ENCODE measurements at places on chromosomes 4 and X.
A peak's percentile ranks its signal among the peaks of the same experiment; 100 is the strongest.

- DNase-seq: no peak
These were observed 12.2 kb downstream of the SH3BP2 start for GRCh38 chr4:2804973-2805501.

DNA sequence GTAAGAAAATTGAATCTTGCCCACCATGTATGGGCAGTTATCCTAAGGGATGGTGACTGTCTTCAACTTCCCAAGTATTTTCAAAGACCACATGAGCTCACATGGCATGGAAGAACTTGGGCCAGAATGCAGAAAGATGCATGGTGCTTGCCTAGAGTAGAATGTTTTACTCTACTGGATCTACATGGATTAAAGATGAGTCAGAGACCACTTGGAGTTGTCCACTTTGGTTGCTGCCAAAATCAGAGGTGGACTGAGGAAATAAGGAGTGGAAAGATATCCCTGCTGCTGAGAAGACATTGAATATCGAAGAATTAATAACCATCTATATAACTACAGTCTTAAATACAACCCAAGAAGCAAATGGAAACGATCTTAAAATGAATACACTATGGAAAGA, 498.1 kb downstream of the NLGN4X start:
- no peak for DNase-seq

- no peak for DNase-seq
These were observed 174.0 kb upstream of the PRPS2 start for GRCh38 chrX:12617241-12617640.

DNA sequence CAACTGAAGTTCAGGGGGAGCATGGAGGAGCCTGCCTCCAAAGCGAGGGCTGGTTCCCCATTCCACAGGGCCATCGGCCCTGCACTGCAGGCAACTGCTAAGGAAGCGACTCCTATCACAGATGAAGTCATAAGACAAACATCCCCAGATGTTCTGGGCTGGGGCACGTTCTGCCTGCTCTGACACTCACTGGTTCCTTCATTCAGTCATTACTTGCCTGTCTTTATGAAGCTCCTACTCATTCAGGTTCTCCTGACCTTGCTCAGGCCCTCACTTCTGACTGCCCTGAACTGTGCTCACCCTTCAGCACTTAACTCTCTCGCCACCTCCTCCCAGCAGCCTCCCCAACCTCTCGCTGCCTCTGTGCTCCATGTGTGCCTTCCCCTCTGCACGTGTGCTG, 2.5 kb upstream of the SLC2A9 start:
- DNase-seq: no peak

GRCh38 chr4:163949976-163950601, 455.6 kb downstream of the TMA16 start:
- DNase-seq: no peak

GRCh38 chrX:70476934-70477733, 32.5 kb downstream of the DLG3 start:
- DNase-seq: peak; percentile 50

DNA sequence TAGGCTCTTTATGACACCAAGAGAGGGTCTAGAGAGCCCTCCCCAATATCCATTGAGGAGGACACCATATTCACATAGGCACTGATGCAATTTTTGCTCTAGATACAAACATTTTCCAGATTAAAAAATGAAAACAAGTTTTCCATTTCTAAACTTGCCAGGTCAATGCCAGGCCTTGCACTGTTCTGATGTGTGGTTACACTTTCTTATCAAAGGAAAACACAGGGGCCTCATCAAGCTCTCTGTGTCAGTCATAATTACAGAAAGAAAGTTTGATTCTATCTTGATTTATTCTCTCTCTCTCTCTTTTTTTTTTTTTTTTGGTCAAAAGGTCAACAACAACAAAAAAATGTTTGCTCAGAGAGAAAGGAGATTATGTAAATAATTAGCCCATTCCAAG, 80.2 kb upstream of the ACSL4 start:
- no peak for DNase-seq

Measured in RCC 7860 (cell line).